ENCODE measurements at places on chromosomes 13 and 19.

- no peak for DNase-seq
Observed at GRCh38 chr19:46761418-46761831, 15.2 kb upstream of the STRN4 start.

DNA sequence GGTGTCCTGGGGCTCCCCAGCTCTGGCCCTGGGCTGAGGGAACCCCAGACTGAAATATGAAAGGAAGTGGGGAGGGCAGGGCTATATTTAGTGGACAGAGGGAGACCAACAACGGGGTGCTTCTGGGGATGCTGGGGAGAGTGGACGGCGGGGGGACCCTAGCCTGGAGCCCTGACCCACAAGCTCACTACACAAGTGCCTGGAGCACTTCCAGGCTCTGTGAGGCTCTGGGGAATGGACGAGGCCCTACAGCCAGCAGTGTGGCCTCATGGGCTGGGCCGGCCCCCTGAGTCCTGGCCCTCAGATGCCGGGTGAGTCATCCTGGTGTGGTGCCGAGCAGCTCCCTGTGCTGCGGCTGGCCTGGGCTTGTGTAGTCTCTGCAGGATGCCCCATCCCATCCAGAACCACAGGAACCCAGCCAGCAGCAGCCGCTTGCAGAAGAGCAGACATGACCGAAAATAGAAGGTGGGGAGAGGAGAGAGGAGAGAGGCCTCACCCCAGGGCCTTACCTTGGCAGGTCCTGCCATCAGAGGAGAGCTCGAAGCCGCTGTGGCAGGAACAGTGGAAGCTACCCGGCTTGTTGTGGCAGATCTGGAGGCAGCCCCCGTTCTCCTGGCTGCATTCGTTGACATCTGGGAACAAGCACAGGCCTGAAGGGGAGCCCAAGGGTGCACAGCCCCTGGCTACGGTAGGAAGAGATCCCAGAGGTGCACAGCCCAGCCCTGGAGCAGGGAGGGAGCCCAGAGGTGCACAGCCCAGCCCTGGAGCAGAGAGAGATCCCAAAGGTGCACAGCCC lies 26.1 kb downstream of the GAS6 start:
- DNase-seq = peak; percentile 37

GRCh38 chr19:10863107-10863717 lies 8.1 kb upstream of the CARM1 start:
- peak; percentile 19 for DNase-seq

GRCh38 chr19:10086591-10087192 lies 575 bp downstream of the SHFL start:
- DNase-seq = no peak

GRCh38 chr13:43764349-43764748 lies 22.4 kb downstream of the ENOX1 start:
- no peak for DNase-seq

- no peak for DNase-seq
Observed at GRCh38 chr13:98858191-98858590, 105.7 kb upstream of the SLC15A1 start.

DNA sequence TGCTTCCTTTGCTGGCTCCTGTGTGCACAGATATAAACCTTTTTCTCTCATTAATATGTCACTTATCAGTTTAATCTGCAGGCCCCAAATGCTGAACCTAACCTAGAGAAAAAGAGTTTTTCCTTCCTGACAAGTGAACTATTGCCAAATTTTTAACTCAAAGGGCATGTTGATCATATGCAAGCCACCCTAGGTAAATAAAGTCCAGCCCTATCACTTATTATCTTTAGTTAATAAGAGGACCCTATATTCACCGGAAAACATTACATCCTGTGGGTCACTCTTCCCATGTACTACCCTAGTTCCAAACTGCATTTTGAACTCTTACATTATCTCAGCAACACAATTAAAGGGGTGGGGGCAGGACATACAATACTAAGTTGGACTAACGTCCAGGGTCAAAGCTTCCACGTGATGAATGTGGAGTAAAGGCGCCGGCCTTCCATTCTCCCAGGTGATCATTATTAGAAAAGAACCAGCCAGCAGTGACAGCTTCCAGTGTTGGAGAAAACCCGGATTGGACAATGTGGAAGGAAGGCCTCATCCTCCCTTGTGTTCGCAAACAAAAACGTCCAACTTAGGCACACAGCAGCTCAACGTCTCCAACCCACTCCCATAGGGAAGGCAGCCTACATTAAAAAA lies 86.6 kb downstream of the STK24 start:
- DNase-seq = no peak

GRCh38 chr19:3338541-3339181 lies 27.7 kb upstream of the NFIC start:
- no peak for DNase-seq

DNA sequence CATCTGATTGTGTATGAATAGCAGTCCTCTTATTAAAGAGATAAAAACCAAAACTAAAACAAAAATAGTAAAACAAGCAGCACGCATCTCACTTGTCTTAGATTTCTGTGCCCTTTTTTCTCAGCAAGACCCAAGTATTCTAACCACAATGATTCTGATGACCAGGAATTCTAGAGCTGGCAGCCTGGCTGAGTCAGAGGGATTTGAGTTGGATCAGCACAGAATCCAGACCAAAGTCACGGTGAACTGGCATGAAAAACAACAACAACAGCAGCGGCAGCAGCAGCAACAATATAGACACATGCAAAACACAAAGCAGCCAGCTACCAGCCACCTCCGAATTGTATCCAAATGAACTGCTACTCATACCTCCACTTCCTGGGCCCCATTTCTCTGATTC lies 360.5 kb downstream of the KCNRG start:
- no peak for DNase-seq

DNA sequence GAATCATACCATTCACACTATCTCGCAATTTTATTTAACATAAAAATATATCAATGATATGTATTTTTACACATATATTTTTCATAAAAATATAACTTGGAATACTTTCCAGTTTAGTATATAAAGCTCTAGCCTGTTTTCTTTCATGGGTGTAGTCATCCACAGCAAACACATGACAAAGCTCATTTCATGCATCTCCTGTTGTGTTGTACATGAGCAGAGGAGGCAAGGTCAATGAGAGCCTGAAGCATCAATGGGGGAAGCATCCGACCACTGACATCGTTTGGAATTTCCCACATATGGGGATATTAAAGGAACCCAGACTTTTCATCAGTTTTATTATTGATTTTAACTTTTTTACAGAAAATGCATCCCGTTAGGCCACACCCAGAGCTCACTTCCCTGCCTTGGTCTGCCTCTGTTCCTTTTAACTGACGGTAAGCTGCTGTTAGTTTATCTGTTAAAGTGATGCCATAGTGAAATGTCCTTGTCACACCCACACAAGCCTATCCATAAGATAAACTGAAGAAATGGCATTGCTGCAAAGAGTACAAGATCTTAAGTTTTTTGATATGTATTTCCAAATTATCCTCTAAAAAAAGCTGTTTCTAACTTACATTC lies 44.0 kb downstream of the MIPEP start:
- DNase-seq = no peak
